Suppressor macrophage treated with lipopolysaccharide for 4 hours (primary cell): ENCODE measurements at places on chromosomes 3 and 15.

DNA sequence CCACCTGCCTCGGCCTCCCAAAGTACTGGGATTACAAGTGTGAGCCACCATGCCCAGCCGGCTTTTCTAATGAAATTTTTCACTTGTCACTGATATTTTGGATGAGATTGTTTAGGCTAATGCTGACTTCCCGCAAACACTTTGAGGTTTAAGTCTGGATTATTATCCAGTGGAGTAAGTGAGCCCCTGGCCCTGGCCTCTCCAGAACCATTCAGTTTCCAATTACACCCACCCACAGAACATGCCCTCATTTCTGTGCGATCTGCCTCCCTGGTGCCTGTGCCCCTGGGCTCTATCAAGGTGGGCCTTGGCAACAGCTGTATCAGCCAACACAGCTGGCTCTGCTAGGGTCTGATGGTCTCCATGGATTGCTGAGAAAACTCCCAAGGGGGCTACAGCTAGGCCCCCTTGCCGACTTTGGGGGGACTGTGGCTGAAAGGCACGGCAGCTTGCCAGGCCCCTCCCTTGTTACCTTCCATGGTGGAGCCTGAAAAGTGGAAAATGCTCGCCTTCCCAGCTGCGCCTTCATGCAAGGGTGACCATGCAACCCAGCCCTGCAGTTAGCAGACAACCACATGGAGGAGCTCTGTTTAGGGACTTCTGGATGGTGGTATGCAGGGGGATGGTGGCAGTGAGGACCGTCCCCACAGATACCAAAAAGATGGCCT lies 288.9 kb downstream of the FAM43A start:
- no peak for DNase-seq

- no peak for DNase-seq
These were observed 280.5 kb downstream of the GAP43 start for GRCh38 chr3:115903843-115904242.

DNA sequence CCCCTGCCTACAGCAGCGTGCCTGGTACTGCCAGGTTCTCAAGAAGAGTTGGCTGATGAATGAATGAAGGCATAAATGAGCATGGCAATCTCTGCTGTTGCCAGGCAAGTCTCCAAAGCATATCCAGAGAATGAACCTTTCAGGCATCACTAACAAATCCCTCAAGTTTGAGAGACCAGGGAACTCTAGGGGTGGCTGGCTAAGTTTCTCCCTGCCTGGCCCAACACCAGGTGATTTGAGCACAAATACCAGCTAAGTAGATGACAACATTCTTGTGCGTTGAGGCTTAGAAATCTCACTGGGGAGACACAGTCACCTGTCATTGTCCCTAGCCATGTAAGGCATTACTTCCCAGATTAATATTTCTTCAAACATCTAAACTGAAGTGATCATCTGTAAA lies 81.4 kb upstream of the PTX3 start:
- DNase-seq = no peak

- DNase-seq = no peak
These were observed 70.2 kb upstream of the GADL1 start for GRCh38 chr3:30964612-30965011.

DNA sequence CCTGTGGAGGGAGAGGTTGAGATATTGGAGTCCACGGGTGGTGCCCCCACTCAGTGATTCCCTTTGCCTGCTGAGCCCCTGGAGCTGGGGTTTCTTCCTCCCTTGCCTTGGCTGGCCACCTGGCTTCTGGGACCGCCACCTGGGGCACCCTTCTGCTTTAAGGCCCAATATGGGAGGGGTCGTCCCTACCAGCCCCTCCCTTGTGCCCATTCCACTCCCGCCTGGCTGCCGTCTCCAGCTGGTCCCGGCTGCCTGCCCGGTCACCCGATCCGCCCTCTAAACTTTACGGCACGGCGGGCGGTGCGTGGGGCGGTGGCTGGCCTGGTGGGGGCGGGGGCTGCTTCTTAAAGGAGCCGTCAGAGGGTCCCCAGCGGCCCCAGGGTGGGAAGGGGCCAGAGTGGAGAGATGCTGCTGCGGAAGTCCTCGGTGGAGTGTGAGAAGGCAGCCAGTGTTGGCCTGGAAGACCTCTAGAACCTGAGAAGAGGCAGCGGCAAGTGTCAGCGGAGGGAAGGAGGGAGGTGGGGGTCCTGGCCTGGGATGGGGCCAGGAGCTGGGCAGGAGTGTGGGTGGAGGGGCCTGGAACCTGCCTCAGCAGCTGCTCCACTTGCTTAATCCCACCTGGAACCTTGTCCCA lies 1.6 kb upstream of the SEMA3B start:
- no peak for DNase-seq

- DNase-seq = no peak
These were observed 8.3 kb downstream of the TRIM42 start for GRCh38 chr3:140686128-140686527.

DNA sequence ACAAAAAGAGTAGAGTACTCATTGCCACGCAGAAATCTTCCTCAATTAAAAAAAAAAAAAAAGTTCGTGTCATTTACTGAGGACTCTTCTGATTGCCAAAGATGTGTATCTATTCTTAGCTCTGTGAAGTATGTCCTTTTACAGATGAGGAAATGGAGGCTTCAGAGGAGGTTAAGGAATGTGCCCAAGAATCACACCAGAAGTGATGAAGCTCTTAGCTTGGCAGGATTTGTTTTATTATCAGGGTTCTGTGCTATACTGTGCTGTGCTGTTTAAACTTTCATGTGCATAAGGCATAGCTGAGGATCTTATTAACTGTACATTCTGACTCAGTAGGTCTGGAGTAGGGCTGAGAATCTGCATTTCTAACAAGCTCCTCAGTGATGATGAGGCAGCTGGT lies 665.2 kb upstream of the ADAMTS9 start:
- DNase-seq = no peak

- DNase-seq = no peak
These were observed 118.2 kb downstream of the NSMCE3 start for GRCh38 chr15:29151484-29151857.

- peak; percentile 59 for DNase-seq
These were observed 455 bp upstream of the SNAP23 start for GRCh38 chr15:42494998-42495360.

DNA sequence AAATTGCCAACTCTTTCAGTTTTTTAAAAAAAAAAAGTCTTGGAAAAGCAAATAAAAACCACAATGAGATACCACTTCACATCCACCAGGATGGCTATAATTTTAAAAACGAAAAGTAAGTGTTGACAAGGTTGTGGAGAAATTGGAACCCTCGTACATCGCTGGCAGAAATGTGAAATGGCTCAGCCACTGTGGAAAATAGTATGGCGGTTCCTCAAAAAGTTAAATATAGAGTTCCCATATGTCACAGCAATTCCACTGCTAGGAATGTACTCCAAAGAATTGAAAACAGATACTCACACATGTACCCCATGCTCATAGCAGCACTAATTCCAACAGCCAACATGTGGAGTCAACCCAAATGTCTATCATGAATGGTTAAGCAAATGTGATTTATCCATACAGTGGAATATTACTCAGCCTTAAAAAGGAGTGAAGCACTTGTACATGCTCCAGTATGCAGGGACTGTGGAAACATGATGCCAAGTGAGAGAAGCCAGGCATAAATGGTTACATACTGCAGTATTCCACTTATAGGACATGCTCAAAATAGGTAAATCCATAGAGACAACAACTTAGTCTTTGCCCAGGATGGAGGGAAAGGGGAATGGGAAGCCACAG lies 73.8 kb upstream of the PCSK6 start:
- DNase-seq = no peak

DNA sequence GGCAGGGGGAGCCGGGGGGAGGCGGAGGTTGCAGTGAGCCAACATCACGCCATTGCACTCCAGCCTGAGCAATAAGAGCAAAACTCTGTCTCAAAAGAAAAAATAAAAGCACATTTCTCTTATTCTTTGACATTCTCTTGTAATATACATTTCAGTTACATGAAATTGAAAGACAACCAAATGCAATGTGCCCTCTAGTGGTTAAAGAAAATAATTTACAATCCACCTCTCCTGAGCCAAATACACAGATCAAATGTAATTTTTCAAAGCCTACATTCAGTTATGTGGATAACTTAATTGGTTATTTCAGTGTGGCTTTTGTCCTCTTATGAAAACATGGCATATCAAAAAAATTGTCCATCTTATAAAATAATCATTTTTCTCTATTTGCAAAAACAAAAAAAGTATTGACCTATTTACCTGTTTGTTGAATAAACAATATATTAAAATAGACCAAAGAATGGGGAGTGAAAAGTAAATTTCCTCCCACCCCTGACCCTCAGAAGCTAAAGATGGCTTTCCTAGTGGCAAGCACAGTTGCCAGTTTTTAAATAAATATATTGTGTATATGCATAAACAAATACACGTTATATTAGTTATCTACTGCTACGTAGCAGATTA lies 14.2 kb upstream of the U2SURP start:
- DNase-seq = peak; percentile 67

DNA sequence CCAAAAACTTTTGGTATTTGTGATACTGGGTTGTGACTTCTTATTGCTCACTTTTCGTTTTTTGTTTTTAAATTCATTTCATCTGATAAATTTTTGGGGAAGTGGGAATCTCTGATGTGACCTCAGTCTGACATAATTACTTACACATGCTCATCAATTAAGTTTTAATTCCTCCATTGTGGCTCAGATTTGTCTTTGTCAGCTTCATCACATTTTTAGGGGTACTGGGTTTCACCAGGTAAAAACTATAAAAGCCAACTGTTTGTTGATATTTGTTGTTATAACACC lies 425.3 kb upstream of the TGFBR2 start:
- no peak for DNase-seq

- DNase-seq = no peak
These were observed 106.6 kb upstream of the SLC6A6 start for GRCh38 chr3:14295801-14296200.

DNA sequence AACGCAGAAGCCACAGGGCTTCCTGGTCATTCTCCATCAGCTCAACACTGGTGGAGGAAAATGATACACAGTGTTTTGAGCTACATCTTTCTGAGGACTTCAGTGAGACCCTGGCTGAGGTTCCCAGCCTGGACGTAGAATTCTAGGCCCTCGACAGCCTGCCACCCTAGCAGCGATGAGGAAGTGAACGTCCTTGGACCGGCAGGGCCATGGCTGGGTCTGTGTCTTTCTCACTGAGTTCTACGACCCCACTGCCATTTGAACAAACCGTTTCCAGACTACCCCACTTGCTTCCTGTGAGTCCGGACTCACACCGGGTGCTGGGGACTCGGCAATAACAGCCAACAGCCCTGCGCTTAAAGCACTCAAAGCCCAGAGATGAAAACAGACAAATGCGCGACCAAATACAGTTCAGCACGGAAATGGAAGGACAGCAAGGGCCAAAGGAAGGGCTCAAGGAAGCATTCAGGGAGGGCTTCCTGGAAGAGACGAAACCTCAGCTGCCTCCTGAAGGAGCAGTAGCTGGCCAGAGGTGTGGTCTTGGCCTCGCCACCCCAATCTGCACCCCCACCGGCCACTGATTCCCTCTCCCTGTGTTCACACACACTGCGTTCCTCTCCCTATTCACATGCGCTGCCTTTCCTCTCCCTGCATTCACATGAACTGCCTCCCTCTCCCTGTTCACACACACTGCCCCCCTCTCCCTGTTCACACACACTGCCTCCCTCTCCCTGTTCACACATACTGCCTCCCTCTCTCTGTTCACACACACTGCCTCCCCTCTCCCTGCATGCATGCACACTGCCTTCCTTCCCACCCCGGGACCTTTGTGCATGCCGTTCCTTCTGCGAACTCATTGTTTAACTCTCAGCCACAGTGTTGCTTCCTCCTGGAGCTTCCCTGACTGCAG lies 136.3 kb upstream of the PRR20G start:
- DNase-seq = no peak

GRCh38 chr3:44421280-44421679 lies 56.2 kb downstream of the ZNF445 start:
- no peak for DNase-seq

GRCh38 chr3:8371960-8372463 lies 129.6 kb upstream of the LMCD1 start:
- DNase-seq = no peak

- no peak for DNase-seq
These were observed 33.7 kb downstream of the ZBTB11 start for GRCh38 chr3:101643009-101643844.

GRCh38 chr3:30719536-30719935 lies 113.1 kb downstream of the TGFBR2 start:
- no peak for DNase-seq

DNA sequence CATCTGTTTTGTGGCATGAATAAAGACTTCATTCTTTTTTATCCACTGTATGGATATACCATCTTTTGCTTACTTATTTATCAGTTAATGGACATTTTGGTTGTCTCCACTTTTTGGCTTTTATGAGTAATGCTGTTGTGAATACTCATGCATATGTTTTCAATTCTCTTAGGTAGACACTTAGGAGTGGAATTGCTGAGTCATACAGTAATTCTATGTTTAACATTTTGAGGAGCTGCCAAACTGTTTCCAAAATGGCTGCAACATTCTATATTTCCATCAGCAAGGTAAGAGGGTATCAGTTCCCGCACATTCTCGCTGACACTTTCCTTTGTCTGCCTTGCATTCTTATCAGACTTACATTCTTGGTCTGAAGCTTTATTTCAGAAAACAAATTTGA lies 191.1 kb downstream of the WNT5A start:
- no peak for DNase-seq

DNA sequence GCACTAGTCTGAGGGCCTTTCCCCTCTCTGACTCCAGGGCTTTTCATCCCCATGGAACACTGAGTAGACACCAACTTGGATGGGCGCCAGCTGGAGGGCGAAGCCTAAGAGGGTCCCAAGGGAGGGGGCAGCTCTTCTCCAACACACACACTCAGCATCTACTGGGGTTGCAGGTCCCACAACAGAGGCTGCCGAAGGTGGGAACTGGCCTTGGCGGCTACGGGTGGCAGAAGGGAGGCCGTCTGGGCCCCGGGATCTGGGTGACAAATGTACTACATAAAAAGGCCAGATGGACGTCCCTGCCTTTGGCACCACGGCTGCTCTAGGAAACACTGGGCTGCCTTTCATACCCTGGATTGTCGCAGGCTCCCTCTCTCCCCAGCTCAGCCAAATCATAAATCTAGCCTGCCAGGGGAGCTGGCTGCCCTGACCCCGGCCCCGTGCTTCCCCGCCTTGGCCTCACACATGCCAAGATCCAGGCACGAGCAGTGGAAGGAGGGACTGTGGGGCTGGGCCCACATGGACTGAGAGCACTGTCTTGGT lies 31.5 kb downstream of the SEMA5B start:
- no peak for DNase-seq
